ENCODE measurements at places on chromosomes 3 and 15.

DNA sequence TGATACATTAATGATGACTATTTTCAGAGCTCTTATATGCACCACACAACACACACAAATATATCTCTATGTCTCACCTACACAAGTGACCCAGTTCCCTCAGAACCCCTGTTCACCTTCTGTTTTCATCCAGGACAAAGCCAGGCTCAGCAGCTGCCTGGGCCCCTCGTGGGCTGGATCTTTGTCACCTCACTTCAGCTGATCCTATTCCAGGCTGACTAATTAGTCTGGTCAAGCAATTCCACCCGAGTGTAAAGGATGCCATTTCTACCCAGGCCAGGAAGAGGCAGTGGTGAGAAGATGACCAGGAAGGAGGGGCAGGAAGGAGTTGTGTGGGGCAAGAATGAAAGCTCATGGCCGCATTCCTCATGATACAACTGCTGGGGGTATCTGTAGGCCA is 62.3 kb downstream of the DHX30 start:
- no peak for DNase-seq

DNA sequence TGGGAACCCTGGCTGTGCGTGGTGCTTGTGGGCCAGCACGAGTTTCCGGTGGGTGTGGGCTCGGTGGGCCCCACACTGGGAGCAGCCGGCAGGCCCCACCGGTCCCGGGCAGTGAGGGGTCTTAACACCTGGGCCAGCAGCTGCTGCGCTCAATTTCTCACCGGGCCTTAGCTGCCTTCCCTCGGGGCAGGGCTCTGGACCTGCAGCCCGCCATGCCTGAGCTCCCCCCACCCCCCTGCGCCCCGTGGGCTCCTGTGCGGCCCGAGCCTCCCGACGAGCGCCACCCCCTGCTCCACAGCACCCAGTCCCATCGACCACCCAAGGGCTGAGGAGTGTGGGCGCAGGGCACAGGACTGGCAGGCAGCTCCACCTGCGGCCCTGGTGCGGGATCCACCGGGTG is 49.4 kb downstream of the TM4SF18 start:
- no peak for DNase-seq

DNA sequence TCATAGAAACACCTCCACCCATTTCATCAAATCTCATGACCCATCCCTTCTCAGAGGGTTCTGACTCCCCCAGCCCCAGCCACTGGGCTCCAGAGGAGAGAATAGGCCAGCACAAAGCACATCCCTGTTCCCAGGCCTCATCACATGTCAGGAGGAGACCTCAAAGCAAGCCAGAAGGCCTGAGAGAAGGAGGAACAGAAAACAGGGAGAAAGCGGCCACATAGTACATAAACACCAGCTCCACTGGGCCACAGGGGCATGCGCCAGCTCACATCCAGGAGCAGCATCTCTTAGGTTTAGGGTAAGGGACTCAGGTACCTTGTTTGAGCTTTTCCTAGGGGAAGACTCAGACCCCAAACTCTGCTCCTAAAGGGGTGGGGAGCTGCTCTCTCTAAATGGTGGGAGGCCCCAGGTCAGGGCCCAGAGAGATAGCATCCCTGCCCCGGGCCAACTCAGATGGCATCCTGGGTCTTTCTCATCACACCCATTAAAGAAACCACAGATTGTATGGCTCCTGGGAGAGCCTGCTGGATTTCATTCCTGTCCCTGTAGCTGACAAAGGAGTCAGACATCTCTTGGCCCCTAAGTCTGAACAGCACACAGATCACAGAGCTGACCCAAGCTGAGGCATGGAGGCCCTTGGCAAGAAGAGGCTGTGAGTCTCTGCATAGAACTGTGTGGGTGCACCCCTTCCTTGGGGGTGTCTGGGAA is 2.5 kb downstream of the SHF start:
- DNase-seq: no peak

- no peak for DNase-seq
Observed at GRCh38 chr15:29724026-29724425, 98.2 kb downstream of the TJP1 start.

GRCh38 chr3:126022741-126023359 is 53.9 kb downstream of the ROPN1B start:
- no peak for DNase-seq

All from bone marrow (tissue), 2 donors.